ENCODE measurements at places on chromosomes 2 and 18.

GRCh38 chr2:57461624-57462023 lies 585.0 kb upstream of the VRK2 start:
- DNase-seq: no peak

GRCh38 chr2:55550368-55551102 lies 31.0 kb downstream of the CFAP36 start:
- no peak for DNase-seq

DNA sequence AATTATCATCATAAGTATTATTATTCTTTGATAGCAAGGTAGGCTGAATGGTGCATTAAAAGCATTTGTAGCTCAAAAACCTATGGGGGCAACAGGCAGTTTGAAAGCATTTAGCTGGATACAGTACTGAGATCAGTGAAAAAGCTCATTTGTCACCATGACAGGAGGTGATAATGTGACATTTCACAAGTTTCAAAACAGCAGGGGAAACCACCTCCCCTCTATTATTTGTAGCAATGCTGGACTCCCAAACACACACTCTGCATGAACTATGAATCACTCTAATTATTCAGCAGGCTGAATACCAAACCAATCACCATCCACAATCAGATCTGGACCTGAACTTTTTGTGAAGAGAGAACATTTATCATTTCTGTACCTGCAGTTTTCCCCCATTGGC lies 63.4 kb downstream of the MYO5B start:
- no peak for DNase-seq

GRCh38 chr18:23178661-23179081 lies 43.4 kb downstream of the CABLES1 start:
- DNase-seq: no peak

GRCh38 chr2:238055841-238056240 lies 5.0 kb upstream of the SCLY start:
- DNase-seq: no peak

DNA sequence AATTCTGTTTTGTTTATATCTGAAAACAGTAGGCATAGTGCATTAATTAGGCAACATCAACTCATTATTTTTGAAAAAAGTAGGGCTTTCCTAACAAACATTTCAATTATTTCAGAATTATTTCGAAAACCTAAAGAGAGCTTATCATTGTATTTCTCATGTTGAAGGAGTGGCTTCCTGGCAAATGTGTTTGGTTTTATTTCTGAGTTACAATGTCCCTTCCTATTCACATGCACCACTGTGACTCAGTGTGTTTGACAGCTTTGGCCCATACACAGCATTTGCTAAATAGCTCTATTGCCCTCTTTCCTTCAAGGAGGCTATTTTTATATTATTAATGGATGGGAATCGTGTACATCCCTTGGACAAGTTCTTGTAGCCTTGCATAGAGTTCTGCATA lies 205.9 kb downstream of the PTGR3 start:
- no peak for DNase-seq

- no peak for DNase-seq
Observed at GRCh38 chr2:144165599-144166250, 354.2 kb downstream of the ZEB2 start.

All from COLO829 (cell line).